Activated T-helper 1 cell treated with anti-CD3 and anti-CD28 coated beads, Interleukin-2, amount 50 U/mL, for 16 hours (primary cell): ENCODE measurements at places on chromosomes 3 and 15.

GRCh38 chr3:169493521-169494141, 169.9 kb downstream of the MECOM start:
- DNase-seq, result no peak

DNA sequence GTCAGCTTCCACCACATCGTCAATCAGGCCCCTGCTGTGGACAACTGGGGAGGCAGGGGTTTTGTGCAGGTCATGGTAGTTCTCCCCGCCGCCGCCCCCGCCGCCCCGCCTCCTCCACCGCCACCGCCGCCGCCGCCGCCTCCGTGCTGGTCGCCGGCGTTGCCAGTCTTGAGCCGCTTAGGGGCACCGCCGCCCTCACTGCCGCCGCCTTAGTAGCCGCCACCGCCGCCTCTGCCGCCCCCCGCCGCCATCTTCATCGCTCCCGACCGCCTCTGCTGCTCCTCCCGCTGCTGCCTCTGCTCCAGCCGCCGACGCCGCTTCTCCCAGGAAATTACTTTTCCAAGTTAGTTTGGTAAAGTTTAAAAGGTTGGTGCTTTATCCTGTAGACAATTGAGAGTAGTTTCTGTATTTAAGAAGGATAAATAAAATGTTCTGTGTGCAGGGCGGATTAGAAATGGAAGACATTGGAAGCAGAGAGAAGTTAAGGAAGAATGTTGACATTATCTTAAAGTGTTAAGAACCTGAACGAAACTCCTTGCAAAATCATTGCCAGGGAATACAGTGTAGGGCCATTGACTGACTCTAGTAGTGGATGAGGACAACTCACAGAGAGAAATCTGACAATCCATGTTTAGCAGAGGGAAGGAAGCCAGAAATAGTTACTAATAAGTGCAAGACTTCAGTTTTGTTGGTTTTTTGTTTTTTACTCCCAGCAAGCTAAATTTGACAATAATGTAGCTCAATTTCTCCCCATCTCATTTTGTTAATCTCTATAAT, 53.0 kb upstream of the GOLGA8A start:
- DNase-seq, result no peak

GRCh38 chr3:15512166-15512565, 9.3 kb downstream of the COLQ start:
- no peak for DNase-seq

- no peak for DNase-seq
These were observed 140.5 kb upstream of the CADPS start for GRCh38 chr3:63015614-63016309.

DNA sequence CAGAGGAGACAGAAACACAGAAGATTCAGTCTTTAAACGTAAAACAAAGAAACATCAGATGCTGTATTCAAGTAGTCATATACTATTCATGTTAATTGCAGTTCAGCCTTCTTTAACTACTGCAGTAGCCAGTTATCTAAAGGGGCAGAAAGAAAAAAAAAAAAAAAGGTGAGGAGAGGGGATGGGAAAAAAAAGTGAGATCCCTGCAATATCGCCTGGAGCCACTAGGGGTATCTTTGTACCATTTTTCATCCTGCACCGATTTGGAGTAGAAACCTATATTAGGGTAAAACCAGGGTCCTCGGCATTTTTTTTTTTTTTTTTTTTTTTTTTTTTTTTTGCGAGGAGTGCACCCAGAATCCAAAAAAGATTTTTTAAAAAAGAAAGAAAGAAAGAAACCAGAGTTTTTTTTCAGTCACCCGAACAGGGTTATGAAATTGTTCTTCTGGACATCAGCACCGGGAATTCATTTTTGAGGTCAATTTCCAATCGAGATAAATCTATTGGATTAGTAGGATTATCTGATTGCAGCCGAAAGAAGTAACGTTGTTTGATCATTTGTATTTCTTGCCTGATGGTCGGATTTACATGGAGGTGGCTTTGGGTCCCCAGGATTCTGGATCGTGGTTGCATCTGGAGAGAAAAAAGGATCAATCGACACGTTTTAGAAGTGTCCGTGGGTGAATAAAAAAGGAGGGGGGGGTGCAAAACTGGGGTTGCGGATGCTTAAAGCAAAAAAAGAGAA, 186.7 kb downstream of the NLGN1 start:
- DNase-seq, result no peak

- DNase-seq, result no peak
These were observed 5.6 kb upstream of the SLC33A1 start for GRCh38 chr3:155859859-155860258.

- DNase-seq, result no peak
These were observed 6.0 kb downstream of the C3orf62 start for GRCh38 chr3:49271047-49271446.

GRCh38 chr15:57505056-57505715, 86.5 kb upstream of the MYZAP start:
- no peak for DNase-seq

DNA sequence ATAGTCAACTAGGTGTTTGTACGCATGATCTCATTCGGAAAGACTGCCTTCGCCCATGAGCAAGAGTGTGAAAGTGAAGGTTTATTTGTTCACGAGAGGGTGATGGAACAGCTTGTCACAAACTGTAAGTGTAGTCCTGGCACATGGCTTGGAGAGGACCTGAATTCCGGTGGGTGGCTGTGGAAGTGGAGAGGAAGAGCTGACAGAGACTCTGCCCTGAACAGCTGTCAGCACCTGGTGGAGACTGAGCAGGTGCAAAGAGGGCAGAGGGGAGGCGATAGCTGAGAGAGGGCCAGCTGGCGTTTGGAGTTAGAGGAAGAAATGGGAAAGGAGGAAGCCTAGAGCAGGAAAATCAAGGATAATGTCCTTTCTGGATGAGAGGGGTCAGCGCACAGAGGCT, 155.7 kb downstream of the EEFSEC start:
- no peak for DNase-seq

- DNase-seq, result no peak
These were observed 21.3 kb downstream of the RGMA start for GRCh38 chr15:93067649-93068085.

- no peak for DNase-seq
These were observed 2.6 kb downstream of the LRRC3B start for GRCh38 chr3:26625187-26625586.

- DNase-seq, result peak; percentile 32
These were observed 182.3 kb downstream of the OR4M2 start for GRCh38 chr15:22262613-22263020.

DNA sequence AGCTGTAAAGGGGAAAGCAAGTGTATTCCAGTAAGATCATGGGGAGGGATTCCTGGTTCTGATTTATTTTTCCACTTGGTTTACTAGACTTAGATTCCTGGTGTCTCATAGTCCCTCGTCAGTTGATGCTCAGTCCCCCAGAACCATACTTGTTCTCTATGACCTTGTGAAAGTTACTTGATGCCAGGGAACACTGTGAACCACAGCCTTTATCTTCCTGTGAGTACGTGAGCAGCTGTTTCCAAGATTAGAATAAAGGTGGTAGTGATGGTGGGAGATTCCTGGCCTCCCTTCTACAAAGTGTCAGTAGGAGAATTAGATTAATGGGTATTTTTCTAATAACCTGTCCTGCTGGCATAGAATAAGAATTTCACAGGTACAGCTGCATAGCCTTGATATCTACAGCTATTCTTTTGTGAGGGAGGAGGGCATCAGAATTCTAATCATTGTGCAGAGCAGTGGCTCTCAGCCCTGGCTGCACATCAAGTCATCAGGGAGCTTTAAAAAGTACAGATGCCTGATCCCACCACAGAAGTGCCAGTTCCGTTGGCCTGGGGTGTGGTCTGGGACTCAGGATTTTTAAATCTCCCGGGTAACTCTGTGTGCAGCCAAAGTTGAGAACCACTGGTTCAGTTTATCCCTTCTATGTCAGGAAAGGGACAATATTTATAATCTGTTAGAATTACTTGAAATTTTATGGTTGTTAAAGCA, 20.0 kb downstream of the GPD1L start:
- no peak for DNase-seq

DNA sequence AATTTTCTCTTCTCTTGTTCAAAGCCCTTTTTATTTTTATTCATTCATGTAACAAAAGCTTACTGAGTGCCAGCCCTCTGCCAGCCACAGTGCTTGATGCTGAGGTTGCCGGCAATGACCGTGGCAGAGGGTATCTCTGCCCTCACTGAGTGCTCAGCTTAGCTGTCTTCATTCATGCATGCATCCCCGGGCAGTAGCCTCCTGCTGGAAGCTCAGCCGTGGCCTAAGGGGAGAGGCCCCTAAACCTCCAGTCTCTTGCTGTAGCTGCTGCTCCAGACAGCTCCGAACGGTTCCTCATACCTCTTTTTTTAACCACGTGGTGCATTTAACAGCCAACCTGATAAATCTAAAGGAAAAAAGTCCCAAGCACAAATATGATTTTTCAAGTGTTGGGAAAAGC, 34.6 kb upstream of the CCDC66 start:
- DNase-seq, result no peak
